ENCODE measurements at places on chromosomes 13 and 19.

GRCh38 chr19:10690341-10690781 lies 10.9 kb upstream of the QTRT1 start:
- DNase-seq, result no peak

DNA sequence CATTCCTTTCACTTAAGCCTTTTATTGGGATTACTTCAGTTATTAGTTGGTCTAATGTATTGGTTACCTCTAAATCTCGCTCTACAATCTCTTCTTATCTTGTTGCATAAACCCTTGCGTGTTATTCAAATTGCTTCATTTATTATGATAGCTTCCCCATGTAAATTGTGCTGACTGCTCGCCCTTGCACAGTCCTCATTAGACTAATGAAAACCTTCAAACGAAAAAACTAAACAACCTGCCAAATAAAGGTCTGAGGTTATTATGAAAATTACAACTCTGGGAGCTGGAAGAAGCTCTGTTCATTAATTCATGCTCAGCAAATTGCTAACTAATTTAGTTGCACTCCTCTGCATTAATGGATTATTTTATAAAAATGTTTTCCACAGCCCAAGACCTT lies 320.1 kb downstream of the DACH1 start:
- DNase-seq, result no peak

DNA sequence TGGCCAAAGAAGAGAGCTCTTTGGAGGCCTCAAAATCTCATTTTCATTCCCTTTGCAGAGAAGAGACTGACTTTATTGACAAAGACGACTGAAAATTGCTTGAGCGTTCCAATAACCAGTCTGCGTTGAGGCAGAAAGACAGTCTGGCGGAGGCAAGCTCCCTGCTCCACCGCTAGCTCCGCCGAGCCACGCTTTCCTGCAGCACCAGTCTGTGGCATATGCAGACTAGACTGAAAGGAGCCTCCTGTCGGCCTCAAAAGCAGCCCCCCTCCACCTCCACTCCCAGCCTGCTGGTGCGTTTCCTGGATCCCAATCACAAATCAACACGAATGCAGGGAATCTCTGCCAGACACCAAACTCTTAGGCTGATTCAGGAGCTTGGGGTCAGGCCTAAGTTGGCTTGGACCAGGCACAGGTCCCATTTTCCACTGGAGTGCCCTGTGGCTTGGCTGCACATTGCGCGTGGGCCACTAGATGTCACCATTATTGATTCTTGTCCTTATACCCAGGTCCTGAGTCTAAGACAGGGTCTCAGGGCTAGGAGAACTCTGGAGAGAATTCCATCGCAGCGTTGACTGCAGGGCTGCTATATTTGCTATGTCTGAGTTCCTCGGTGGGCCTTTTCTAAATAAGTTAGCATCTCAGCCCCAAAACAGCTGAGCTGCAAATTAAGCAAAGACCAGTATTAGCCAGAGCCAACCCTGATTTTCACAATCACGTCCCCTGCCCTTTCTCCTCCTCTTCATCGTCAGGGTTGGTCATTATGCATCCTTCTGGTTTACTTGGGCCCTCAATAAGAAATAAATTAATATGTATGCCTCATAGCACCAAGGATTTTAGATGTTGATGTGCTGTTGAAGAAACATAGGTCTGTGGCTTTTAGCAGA lies 5.2 kb upstream of the ZNF507 start:
- DNase-seq, result no peak

GRCh38 chr13:81987677-81988357 lies 1646.9 kb upstream of the SPRY2 start:
- DNase-seq, result no peak

DNA sequence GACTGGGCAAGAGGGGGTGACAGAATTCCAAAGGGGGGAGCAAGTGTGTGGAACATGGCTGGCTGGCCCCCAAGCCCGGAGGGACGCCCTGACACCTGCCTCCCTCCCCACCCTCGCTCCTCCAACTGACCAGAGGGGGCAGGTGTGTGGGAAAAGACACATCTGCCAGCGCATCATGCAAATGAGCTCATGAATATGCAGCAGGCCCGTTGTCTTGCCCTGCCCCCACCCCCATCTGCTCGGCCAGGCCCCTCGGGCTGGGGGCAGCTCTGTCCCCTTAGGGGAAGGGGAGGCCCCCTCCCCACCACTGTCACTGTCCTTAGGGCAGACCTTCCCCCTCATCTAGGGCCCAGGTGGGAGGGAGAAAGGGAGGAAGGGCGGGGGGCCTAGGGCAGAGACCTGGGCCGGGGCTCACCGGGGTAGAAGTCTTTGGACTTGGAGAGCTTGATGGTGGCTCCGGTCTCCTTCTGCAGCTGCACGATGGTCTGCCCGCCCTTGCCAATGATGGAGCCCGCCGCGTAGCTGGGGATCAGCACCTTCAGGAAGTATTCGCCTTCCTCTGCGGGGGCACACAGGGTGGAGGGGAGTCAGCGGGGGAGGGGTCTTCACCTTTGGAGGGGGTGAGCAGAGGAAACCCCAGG lies 12.9 kb downstream of the NOVA2 start:
- no peak for DNase-seq

GRCh38 chr13:65540175-65540574 lies 1690.0 kb downstream of the PCDH9 start:
- DNase-seq, result no peak

- no peak for DNase-seq
Measured at GRCh38 chr19:13932911-13933393, 5.3 kb downstream of the PODNL1 start.

DNA sequence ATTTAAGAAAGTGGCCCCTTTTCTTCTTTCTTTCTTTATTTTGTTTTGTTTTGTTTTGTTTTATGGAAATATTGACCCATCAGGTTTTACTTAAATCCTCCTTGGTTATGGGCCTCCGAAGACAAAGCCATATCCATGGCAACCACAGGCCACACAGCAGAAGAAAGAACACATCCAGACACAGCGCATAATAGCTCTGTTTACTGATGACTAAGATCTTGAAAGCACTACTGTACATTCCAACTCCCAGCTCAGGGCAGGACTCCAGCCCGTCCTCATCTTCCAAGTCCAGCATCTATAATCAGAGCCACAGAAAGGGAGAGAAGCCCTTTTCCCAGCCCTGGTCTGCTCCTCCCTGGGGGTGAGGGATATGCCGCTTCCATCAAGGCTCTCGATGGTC lies 84.3 kb downstream of the NUFIP1 start:
- no peak for DNase-seq

GRCh38 chr13:31310786-31311185 lies 111.0 kb downstream of the B3GLCT start:
- no peak for DNase-seq

DNA sequence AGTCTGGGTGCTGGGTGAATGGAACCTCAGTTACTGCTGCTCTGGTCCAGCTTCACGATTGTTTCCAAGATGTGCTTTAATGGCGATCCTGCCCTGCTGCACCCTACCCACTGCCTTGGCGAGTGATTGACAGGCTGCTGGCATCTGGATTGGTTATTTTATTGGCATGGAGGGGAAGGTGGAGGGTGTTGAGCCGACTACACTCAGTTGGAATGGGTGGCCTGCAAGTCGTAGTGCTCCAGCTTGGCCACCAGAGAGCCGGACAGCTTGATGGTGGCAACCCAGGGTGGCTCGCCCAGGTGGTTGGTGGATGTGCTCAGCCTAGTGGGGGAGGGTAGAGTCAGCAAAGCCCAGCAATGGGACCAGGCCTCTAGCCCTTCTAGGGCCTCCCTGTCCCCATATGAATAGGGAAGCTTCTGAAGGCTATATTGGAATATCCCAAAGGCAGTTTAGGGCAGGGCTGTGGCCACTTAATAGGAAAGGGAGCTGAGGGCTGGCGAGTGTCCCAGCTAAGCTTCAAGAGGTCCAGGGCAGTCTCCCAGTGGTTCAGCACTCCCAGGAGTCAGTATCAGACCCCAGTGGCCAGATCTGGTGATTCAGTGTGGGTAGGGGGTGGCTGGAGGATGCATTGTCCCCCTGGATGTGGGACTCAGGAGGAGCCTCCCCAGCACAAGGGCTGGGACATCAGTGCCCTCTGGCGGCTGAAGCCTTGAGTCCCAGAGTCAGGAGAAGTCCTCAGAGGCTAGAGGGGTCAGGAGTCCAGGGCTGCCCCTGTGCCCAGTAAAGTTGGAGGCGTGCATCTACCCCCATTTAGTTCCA lies 3.4 kb downstream of the GGN start:
- no peak for DNase-seq

GRCh38 chr13:90382425-90382824 lies 965.1 kb upstream of the MIR17HG start:
- DNase-seq, result no peak

- no peak for DNase-seq
Measured at GRCh38 chr13:114112826-114113322, 19.5 kb downstream of the RASA3 start.

- no peak for DNase-seq
Measured at GRCh38 chr13:94996445-94996844, 284.1 kb upstream of the SOX21 start.

GRCh38 chr13:87537951-87538350 lies 133.2 kb upstream of the SLITRK5 start:
- DNase-seq, result no peak

DNA sequence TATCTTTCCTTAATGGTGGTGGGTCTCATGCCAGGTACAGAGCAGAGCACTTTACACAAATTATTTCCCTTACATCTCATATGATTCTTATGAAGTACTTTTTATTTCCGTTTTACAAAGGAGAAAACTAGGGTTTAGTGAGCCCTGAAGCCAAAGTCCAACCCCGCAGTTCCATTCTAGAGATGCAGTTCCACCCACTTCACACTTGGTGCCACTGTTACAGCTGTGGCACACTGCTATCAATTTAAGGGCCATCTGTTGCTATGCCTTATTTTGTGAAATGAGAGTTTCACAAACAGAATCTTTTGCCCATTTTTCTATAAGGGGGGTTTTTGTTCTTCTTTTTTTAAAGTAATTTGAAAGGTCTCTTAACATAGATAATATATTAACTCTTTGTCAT lies 12.9 kb downstream of the MIPEP start:
- DNase-seq, result no peak

GRCh38 chr19:21901861-21902260 lies 65.9 kb upstream of the ZNF43 start:
- DNase-seq, result no peak

- DNase-seq, result no peak
Measured at GRCh38 chr13:20439261-20439660, 86.4 kb downstream of the CRYL1 start.

GRCh38 chr13:29878101-29878500 lies 27.7 kb upstream of the UBL3 start:
- no peak for DNase-seq

DNA sequence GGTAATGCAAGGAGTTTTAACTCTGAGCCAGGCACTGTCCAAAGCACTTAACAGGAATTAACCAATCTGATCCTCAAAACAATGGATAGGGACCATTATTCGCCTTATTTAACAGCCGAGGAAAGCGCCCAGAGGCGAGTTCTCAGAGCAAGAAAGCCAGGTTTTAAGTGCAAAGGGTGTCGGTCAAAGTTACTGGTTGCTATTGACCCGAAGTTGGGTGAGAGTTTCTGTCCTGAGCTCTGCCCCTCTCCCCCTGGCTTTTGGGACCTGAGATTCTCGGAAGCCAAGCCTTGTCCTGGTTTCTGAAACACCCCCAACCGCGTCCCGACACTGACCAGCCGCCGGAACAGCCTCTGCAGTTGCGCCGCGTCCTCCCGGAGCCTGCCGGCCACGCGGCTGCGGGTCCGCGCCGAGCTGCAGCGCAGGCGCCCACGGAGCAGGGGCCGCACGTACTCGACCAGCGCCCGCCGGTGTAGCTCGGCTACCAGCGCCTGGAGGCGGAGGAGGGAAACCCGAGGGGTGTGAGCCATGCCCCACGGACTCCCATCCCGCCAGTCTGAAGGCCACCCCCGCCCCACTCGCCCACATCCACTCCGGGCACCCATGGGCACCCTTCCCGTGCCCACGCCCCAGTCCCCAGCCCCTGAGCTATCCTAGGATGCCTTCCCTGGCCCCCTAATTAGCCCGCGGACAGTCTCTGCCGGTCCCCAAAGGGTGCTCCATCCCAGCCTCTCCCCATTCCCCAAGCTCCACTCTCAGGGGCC lies 27.8 kb downstream of the EXOC3L2 start:
- DNase-seq, result no peak

GRCh38 chr19:18204394-18205199 lies 755 bp upstream of the RAB3A start:
- DNase-seq, result peak; percentile 48

GRCh38 chr19:41478875-41479756 lies 36.2 kb downstream of the ERICH4 start:
- DNase-seq, result no peak

DNA sequence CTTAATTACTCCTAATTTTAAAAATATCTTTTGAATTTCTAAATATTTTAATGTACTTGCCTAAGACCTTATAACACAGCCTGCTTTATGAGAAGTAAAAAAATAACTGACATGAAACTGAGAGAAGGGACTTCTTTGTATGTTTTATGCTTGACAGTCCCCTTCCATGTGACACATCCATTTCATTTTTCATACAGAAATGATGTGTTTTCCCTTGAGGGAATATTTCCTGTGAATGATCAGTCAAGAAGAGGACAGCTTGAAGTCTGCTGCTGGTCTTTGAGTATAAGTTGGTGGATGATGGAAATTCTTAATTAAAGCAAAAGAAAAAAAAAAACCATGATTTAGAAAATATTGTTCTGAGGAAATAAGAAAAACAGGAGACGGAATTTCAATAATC lies 230.4 kb upstream of the KLHL1 start:
- DNase-seq, result no peak

- no peak for DNase-seq
Measured at GRCh38 chr19:49904136-49904535, 7.4 kb upstream of the IL4I1 start.

GRCh38 chr19:2096034-2096479 lies at the start of gene MOB3A:
Gene MOB3A (minus strand): TSS chr19:2096326. CDS start chr19:2078560, 17,766 bp downstream.
- peak; percentile 84 for DNase-seq

DNA sequence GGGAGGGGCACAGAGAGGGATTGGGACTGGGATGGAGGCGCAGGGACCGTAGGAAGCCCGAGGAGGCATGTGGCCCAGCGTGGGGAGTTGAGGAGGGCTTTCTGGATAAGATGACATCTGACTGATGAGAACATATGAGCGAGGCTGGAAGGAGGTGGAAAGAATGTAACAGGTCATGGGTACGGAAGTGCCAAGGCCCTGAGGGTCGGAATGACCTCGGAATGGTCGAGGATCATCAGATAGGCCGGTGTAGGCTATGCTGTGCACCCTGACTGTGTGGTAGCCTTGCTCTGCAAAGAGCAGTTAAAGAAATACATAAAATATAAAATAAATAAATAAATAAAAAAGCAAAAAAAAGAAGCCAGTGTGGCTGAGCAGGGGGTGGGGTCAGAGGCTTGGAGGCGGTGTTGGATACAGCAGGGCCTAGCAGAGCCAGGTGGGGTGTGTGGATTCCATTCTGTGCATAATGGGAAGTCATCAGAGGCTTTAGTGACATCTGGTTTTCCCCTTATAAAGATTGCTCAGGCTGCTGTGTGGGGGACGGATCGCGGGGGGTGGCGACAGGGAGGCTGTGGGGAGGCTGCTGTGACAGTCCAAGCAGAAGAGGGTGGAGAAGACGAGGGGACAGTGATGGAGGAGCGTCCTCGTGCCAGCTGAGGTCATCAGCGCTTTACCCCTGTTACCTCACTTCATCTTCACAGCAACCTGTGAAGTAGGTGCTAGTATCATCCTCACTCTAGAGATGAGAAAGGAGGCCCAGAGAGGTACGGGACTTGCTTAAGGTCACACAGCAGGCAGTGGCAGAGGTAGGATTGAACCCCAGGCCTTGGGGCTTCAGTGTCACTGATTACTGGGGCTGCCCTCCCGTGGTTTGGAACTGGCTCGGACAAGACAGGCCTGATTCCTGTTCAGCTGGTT lies 5.0 kb downstream of the PAK4 start:
- DNase-seq, result no peak
